ENCODE measurements at places on chromosomes 5 and 9. TPM values are rescaled to one million over a fixed set of nuclear protein-coding genes. Genes with fewer than 3 reads are reported as not detected.
A peak's percentile ranks its signal among the peaks of the same experiment; 100 is the strongest.

The NEUROG1 gene
- total RNA-seq, result not detected

DNA sequence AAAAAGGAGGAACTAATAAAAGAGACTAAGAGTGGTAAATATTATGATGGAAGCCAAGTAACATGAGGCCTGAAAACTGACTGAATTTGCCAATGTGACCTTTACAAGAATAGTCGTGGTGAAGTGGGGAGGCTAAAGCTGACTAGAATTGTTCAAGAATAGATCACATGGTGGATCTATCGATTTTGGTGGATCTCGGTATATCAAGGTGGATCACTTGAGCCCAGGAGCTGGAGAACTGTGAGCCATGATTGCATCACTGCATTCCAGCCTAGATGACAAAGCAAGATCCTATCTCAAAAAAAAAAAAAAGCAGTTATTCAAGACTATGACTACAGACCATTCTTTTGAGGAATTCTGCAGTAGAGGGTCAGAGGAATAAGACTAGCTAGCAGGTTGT lies 15.1 kb downstream of the ERMP1 start:
- H3K27me3 ChIP-seq, result no peaks in the 10 kb centered on the region
- no peak for DNase-seq
- H3K4me3 ChIP-seq, result no peak overlapping the region

DNA sequence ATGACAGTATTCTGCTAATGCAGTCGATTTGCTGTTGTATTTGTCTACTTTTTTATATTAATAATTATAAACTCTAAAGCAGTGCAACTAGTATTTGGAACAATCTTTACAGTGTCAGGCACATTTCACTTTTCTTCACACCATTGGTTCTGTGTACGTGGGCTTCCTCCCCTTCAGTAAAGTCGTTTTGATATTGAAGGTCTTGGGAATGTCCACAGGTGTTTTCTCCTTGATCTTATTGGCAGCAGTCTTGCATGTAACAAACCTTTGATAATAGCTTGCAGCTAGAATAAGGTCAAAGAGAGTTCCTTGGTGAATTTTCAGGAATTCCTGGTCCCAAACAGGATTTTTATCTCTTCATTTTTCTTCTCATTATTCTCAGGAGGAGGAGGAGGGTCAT lies 12.2 kb downstream of the DDX4 start:
- no peaks in the 10 kb centered on the region for H3K36me3 ChIP-seq
- DNase-seq, result no peak
- no peaks in the 10 kb centered on the region for H3K4me1 ChIP-seq
- no peak overlapping the region for H3K27ac ChIP-seq

DNA sequence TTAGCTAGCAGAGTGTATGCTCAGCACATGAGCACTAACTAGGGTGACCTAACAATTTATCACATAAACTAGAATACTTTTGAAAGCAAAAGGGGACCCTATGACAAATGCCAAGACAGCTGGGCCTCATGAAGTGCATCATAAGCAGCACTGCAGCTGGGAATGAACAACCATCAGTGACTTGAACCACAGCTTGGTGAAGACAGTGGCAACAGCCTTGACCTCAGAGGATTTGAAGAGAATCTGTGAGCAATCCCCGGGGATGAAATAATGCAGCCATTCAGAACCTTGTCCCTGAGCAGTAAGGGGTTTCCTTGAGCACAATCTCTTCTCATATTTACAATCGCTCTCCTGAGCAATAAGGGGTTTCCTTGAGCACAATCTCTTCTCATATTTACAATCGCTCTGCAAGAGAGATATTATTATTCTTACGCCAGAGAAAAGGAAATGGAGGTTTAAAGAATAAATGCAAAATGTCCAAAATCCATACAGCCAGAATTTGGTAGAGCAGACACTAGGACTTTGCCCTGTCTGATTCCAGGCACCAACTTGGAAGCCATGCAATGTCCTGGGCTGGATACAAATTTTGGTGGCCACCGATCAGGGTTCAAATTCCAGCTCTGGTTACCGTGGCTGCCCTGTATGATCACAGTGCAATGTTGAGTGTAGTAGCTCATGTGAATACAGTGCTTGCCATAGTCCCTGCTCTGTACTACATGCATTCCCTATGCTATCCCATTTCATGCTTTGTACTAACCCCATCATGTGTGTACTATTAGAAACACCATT lies 846 bp upstream of the NSG2 start:
- no peak for DNase-seq
- H3K36me3 ChIP-seq, result no peaks in the 10 kb centered on the region
- H3K4me1 ChIP-seq, result no peaks in the 10 kb centered on the region
- peaks cover 14% of the 10 kb centered on the region for H3K27me3 ChIP-seq

DNA sequence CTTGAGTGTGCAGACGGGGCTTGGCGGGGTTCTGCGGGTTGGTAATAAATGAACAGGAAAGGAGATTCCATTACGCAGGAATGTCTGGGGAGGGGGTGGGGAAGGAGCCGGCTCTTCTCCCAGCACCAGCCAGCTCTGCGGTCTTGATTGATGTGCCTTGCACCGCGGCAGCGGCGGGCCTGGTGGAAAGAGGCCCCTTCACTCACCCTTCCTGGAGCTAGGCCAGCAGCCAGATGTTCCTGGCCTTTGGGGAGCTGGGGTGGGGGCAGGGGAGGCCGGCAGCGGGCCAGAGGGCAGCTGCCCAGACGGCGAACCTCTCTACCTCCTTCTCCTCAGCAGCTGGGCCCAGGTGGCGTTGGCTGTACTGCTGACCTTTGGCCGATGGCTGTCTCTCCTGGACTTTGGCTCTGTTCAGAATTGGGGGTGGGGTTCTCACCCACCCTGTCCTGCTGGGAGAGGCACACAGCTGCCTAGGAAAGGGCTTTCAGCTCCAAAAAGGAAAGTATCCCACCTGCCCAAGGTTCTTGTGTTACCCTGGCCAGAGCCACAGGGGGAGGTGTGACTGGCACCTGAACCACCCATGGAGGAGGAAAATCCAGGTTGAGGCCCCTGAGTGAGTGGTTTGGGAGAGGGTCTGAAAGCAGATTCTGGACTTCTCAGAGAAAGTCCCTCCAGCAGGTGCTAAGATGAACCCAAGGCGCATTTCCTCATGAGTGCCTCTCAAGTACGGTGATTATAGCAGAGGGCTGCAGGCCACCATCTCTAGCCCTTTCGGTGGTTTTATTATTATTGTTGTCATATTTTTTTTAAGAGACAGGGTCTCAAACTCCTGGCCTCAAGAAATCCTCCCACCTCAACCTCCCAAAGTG lies 58.0 kb upstream of the SYNPO start:
- peak; percentile 57 for DNase-seq
- peaks cover 3% of the 10 kb centered on the region for H3K4me1 ChIP-seq
- no peaks in the 10 kb centered on the region for H3K27me3 ChIP-seq
- no peak overlapping the region for H3K4me3 ChIP-seq
- no peaks in the 10 kb centered on the region for H3K36me3 ChIP-seq
- H3K27ac ChIP-seq, result no peak overlapping the region
